ENCODE measurements at places on chromosomes 5 and 9.

DNA sequence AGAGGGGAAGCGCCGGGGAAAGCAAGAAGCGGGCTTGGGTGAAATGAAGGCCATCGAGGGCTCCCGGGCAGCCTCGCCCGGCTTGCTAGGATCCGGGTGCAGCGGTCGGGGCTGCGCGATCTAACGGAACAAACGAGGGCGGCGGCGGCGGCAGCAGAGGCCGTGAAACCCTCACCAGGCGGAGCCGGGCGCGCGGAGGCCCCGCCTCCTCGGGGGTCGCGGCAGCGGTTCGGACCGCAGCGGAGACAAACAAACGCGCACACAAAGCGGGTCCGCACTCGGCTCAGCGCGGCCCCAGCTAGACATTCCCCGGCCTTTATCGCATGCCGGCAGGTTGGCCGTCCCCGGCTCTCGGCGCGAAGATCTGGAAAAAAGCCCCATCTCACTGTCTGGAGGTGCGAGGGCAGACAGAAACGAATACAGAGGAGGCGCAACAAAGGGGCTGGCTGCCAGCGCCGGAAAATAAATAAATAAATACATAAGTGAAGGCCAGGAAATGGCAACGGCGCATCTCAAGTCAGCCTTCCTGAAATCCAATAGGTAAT is 10.5 kb upstream of the TRIM36 start:
- DNase-seq: no peak
- peaks cover 16% of the 10 kb centered on the region for H3K4me1 ChIP-seq
- H3K36me3 ChIP-seq: no peaks in the 10 kb centered on the region
- peaks cover 9% of the 10 kb centered on the region for H3K27me3 ChIP-seq

- H3K27me3 ChIP-seq: no peaks in the 10 kb centered on the region
- H3K4me3 ChIP-seq: no peak overlapping the region
- no peak for DNase-seq
- no peak overlapping the region for H3K27ac ChIP-seq
- no peaks in the 10 kb centered on the region for H3K4me1 ChIP-seq
- H3K36me3 ChIP-seq: no peaks in the 10 kb centered on the region
Measured at GRCh38 chr5:28374492-28374967, 1336.1 kb upstream of the CDH9 start.

DNA sequence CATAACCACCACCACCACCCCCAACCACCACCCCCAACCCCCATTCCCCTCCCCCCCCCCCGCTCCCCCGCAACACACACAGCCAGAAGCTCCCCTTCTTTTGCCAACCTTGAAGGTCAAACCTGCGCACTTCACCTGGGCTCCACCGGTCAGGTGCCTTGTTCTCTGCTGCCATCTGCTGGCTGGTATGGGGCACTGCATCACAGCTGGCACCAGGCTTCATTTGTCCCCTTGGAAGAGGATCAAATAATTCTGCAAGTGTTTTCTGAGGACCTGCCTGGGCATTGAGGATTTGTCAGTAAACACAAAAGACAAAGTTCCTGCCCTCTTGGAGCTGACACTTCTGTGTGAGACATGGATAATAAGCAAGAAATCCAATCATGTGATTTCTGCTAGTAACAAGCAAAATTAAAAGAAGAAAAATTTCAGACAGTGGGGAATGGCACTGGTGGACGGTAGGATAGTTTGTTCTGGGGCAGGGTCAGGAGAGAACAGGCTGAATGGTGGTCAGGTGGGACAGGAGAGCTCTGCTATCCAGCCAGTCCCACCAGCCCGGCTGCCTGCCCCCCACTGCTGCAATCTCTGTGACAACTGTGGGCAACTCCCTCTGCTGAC is 55.6 kb upstream of the LMX1B start:
- no peak overlapping the region for H3K4me3 ChIP-seq
- no peak overlapping the region for H3K27ac ChIP-seq
- no peak for DNase-seq
- H3K4me1 ChIP-seq: no peaks in the 10 kb centered on the region
- H3K36me3 ChIP-seq: no peaks in the 10 kb centered on the region

GRCh38 chr5:38996123-38996522 is 78.1 kb downstream of the RICTOR start:
- H3K36me3 ChIP-seq: no peaks in the 10 kb centered on the region
- DNase-seq: no peak
- no peaks in the 10 kb centered on the region for H3K27me3 ChIP-seq
- H3K4me1 ChIP-seq: no peaks in the 10 kb centered on the region

DNA sequence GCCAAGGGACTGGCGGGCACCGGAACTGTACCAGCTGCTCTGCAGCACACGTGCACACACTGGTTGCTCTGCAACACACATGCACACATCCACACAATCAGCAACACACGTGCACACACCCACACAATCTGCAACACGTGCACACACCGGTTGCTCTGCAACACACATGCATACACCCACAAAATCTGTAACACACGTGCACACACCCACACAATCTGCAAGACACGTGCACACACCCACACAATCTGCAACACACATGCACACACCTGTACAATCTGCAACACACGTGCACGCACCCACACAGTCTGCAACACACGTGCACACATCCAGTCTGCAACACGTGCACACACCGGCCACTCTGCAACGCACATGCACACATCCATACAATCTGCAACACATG is 17.9 kb downstream of the PLEKHG4B start:
- H3K36me3 ChIP-seq: no peaks in the 10 kb centered on the region
- H3K27me3 ChIP-seq: no peaks in the 10 kb centered on the region
- H3K4me1 ChIP-seq: no peaks in the 10 kb centered on the region
- H3K4me3 ChIP-seq: no peak overlapping the region

GRCh38 chr5:33657176-33657575 is 216.4 kb downstream of the TARS1 start:
- DNase-seq: no peak
- H3K27ac ChIP-seq: no peak overlapping the region
- no peak overlapping the region for H3K4me3 ChIP-seq

DNA sequence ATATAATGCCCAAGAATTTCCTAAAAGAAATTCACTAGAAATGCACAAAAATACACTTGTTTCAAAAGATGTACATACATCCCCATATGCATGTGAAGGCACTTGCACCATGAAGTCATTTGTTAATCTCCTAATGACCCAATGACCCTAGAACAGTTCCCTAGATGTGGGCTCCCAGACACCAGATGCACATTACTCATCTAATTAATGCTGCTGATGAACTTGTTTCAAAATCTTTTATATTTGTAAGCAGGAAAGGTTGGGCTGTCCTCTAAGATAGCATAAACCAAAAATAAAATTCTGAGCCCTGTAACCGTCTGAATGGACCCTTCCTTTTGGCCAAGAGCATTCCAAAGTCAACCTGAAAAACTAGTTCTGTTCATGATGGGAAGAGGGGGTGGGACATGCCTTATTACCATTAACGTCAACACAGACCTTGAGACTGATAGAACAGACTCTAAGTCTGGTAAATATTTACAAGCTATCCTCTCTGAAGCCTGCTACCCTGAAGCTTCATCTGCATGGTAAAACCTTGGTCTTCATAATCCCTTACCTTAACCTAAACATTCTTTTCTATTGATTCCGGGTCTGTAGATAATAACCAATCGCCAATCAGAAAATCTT is 91.0 kb upstream of the DAPK1 start:
- no peak overlapping the region for H3K27ac ChIP-seq
- no peaks in the 10 kb centered on the region for H3K36me3 ChIP-seq
- H3K4me1 ChIP-seq: no peaks in the 10 kb centered on the region
- H3K4me3 ChIP-seq: no peak overlapping the region
- DNase-seq: no peak

DNA sequence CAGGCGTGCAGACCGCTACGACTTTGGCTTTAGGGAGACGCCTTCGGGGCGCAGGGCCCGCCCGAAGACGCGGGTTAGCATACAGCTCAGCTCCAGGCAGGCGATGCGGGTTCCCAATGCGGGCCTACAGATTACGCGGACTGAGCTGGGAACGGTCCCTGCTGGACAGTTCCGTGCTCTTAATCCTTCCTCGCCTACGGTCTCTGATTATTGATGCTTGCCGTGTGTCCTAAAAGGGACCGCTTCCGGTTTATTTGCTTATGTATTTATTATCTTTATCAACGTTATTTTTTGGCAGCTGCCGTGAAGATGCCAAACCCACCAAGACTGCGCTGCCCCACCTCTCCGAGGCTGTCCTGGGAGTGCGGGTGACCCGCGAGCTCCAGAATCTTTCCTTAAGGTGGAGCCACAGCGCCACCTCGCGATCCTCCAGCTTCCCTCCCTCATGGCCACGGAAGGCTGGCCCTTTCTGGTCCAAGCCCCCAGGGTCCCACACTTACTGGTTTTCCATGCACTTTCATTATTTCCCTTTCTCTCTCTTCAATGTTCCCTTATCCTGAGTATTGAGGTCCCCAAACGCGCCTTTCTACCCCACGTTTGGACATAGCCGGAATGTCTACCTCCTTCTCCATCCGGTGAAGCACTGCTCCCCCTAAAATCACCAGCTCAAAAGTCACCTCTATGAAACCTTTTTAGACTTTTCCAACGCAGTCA is 7.0 kb upstream of the EBF1 start:
- no peaks in the 10 kb centered on the region for H3K27me3 ChIP-seq
- H3K27ac ChIP-seq: no peak overlapping the region
- H3K4me3 ChIP-seq: peak overlapping the region; percentile 29
- no peak for DNase-seq
- peaks cover 10% of the 10 kb centered on the region for H3K4me1 ChIP-seq

DNA sequence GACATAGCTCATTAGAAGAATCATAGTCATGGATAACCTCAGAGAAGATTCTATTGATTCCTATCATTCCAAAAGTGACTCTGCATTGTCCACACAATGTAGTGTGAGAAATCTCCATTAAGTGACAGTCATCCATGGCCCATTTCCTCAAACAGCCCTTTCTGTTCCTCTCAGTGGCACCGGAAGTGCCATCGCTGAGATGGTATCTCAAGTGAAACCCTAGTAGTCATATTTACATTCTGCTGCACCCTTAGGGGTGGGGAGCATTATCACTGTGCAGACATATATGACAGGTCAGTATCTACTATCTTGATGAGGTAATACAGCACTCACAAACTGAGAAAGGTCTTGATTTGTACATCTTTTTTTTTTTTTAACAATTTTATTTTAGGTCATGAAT is 55.4 kb upstream of the MIER3 start:
- no peaks in the 10 kb centered on the region for H3K4me1 ChIP-seq
- H3K36me3 ChIP-seq: no peaks in the 10 kb centered on the region
- H3K27me3 ChIP-seq: no peaks in the 10 kb centered on the region
- H3K4me3 ChIP-seq: no peak overlapping the region

DNA sequence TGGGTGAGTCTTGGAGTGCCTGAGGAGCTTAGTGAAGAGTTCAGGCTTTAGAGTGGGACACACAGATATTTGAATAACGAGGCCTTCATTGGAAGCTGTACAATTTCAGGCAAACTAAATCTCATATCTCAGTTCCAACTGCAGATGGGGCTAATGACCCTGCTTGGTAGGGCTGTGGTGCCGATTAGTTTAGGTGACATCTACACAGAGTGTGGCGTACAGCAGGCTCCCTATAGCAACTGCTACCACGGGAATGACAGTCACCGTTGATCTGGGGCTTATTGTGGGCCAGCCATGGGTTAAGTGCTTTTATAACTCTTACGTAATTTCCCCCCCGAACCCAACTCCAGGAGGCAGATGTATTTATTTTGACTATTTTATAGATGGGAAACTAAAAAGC is 70.8 kb downstream of the FAT2 start:
- H3K4me3 ChIP-seq: no peak overlapping the region
- no peak overlapping the region for H3K27ac ChIP-seq
- peaks cover 10% of the 10 kb centered on the region for H3K36me3 ChIP-seq
- DNase-seq: no peak
- H3K4me1 ChIP-seq: no peaks in the 10 kb centered on the region

Data from vagina (tissue), 2 donors.